Stimulated activated CD4-positive, alpha-beta T cell treated with anti-CD3 and anti-CD28 coated beads, Interleukin-1b, Interleukin-23, amount 100 ng/mL, for 1 hour (primary cell): ENCODE measurements at places on chromosomes 4 and X.

DNA sequence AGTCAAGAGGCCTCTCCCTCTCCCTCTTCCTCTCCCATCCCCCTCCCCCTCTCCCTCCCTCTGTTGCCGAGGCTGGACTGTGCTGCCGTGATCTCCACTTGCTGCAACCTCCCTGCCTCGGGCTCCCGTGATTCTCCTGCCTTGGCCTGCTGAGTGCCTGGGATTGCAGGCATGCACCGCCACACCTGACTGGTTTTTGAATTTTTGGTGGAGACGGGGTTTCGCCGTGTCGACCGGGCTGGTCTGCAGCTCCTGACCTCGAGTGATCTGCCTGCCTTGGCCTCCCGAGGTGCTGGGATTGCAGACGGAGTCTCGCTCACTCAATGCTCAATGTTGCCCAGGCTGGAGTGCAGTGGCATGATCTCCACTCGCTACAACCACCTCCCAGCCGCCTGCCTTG lies 165.1 kb downstream of the CENPC start:
- DNase-seq: no peak

GRCh38 chr4:4364486-4365208 lies 22.3 kb upstream of the NSG1 start:
- no peak for DNase-seq

DNA sequence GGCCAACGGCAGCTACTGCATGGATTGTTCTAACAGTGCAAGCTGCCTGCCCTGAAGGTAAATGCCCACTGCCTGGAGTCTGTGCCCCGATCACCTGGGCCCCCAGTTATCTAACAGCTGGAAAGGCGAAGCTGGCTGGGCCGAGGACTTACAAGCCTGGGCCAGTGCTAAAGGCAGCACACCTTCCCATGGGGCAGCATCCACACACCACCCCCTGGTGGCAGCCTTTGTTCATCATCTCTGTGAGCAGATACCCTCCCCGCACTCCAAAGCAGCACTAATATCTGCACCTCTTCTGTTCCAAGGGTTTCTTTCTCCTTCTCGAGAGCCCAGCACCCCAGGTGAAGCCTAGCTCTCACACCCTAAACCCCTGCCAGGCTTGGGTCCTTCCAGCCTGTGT lies 7.6 kb downstream of the SLC2A9 start:
- DNase-seq: no peak

- no peak for DNase-seq
Observed at GRCh38 chr4:79578606-79579005, 170.6 kb upstream of the GK2 start.

GRCh38 chr4:154560824-154561231 lies 2.0 kb upstream of the FGB start:
- no peak for DNase-seq

DNA sequence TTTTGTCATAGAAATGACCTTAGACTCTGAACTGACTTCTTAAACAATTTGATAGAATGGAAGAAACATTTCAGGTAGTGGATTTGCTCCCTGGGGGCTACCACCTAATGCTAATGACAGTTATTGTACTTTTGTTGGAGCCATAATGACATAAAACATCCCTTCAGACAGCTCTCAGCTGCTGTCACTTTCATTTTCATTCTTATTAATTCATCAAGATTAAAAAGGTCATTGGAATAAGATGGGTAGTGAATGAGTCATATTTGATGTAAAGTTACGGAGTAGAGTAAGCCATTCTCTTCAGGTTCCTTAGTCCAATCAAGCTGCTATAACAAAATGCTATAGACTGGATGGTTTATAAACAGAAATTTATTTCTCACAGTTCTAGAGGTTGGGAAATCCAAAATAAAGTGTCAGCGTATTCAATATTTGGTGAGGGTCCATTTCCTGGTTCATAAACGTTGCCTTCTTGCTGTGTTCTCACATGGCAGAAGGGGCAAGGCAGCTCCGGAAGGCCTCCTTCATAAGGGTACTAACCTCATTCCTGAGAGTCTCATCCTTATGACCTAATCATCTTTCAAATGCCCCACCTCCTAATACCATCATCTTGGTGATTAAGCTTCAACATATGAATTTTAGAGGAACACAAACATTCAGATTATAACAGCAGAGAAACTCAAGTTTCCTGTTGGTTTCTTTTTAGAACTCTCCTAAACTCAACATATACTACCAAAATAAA lies 268.5 kb downstream of the ARAP2 start:
- no peak for DNase-seq
